Activated CD4-positive, alpha-beta T cell treated with anti-CD3 and anti-CD28 coated beads, Interleukin-2, amount 50 U/mL, for 24 hours (primary cell): ENCODE measurements at places on chromosomes 4 and X.

- DNase-seq, result no peak
These were observed 58.7 kb downstream of the TLL1 start for GRCh38 chr4:165931741-165932140.

DNA sequence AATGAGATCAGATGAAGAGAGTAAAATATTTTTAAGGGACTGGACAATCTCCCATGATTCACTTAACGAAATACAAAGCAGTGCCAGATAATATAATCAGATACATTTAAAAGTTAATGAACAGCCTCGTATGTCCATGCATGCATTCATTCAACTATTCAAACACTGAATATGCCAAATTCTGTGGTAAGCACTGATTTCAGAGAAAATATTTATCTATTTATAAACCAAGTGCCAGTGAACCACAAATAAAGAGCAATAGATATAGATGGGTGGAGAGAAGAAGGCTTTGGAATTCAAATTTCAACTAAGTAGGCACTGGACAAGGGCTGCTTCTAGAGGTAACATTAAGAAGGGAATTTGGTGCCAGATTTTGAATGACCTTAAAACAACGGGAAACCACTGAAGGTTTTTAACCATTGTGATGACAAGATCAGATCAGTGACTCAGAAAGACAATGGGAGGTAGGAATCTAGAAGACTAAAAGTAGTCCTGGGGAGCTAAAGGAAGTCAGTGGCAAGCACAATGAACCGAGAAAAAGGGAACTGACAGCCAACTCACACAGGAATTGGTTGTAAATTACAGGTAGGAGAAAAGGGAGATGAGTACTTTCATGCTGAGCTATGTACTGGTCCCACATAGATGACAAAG is 14.2 kb downstream of the ELOVL6 start:
- no peak for DNase-seq

DNA sequence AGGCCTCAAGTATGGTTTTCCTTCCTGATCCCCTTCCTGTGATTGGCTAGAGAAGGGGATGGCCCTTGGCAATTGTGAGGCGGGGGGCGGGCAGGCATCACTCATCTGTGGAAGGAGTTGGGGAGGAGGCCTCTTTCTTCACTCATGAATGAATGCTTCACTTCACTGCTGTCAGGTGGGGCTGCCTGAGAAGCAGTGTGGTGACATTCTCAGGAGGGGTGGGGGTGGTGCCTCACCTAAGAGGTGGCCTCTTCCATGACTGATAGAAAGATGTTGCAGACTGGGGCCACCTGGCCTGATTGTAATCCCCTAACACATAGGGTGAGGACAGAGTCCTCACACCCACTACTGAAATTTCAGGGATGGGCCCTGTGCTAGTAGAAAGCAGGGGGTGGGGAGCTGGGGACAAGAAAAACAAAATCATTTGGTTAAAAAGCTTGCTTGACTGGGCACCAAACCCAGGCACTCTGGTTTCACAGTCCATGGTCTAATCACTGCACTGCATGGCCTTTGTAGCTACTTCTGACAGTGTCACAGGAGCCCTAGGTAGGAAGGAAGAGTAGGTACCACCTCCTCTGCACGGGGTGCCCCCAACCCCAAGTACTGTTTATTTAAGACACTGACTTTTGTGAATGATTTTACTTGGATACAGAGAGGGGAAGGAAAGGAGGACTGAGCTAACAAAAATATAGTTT is 5.6 kb upstream of the HOPX start:
- no peak for DNase-seq

DNA sequence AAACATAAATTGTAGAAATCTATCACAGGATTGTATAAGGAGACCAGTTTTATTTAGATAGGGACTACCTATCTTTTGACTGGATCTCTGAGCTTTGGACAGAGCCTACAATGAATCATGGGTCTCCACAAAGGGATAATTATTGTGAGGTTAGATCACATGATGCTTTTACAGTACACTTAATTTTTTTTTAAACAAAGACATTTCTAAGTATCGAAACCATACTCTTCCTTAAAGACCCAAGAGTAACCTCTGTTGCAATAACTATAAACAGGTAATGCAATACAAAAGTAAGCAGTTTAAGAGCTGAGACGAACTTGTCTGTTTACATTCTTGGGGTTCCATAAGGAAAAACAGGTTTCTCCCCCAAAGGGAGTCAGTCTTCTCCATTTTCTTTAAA is 64.3 kb upstream of the GABRE start:
- DNase-seq, result no peak

- no peak for DNase-seq
These were observed 5.2 kb upstream of the GK2 start for GRCh38 chr4:79413032-79413885.

DNA sequence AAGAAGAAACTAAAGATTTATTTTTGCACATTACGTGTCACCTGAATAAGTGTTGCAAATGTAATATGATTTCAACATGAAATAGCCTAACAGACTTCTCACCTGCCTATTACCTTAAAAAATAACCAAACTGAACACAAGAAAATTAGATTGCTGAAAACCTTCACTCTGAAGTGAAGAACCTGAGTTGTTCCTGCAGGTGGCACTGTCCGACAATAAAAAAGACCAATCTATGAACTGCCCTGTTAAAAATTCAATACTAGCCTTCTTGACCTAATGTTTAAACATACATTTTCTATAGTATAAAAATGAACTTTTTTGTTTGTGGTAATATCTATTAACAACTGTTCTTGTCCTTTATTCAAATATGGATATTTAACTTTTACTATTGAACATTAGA is 69.2 kb upstream of the PNPLA4 start:
- peak; percentile 2 for DNase-seq

GRCh38 chr4:181272422-181272821 is 970.8 kb upstream of the TENM3 start:
- no peak for DNase-seq
